ENCODE measurements at places on chromosomes 2 and 18. TPM values are rescaled to one million over a fixed set of nuclear protein-coding genes. Genes with fewer than 3 reads are reported as not detected.

ATOH8 gene
- 5.3 TPM for total RNA-seq

FOXD4L1 gene
- total RNA-seq = 0.40 TPM

ABHD1 gene
- total RNA-seq = 1.2 TPM

SCG2 gene
- total RNA-seq = 0.88 TPM

NR4A2 gene
- 2.9 TPM for total RNA-seq

AGXT gene
- not detected for total RNA-seq

Measured in A549 treated with CORT108297 at 1 μM for 4 hours (cell line).